Adipocyte (in vitro differentiated cells): ENCODE measurements at places on chromosomes 6 and 20.

GRCh38 chr6:35833536-35833935 lies 28.4 kb downstream of the LHFPL5 start:
- DNase-seq: peak; percentile 17

DNA sequence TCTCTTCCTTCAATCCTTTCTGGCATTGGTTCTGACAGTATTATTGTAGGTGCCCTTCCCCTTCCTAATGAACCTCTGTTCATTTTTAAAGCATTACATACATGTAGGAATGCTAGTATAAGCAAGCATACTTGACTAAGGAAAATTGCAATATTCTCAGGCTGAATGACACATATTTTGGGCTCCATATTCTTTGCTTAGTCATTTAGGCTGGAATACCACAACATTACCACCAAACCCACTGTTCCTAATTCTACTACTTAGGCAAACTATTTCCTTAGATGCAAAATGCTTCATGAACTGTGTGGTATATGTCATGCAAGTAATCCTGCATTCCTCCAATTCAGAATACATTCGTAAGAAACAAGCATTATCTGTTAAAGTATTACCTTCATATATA lies 113.9 kb downstream of the PRDM1 start:
- peak; percentile 77 for DNase-seq

DNA sequence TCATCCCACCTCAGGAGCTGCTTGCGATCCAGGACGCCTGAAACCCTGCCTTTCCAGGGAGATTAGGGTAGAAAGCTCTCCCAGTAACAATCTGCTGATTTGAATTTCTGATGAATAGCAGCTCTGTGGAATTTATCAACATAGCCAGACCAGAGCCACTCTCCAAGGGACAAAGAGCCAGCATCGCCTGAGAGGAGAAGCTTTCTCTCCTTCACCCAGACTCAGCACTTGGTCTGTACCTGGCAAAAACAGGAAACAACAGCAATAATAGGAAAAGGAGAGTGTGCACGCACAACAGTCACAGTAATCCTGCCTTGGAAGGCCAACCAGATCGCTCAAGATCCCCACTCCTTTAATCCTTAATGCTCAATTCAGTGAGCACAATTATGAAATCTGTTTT lies 22.3 kb upstream of the ROS1 start:
- peak; percentile 17 for DNase-seq

DNA sequence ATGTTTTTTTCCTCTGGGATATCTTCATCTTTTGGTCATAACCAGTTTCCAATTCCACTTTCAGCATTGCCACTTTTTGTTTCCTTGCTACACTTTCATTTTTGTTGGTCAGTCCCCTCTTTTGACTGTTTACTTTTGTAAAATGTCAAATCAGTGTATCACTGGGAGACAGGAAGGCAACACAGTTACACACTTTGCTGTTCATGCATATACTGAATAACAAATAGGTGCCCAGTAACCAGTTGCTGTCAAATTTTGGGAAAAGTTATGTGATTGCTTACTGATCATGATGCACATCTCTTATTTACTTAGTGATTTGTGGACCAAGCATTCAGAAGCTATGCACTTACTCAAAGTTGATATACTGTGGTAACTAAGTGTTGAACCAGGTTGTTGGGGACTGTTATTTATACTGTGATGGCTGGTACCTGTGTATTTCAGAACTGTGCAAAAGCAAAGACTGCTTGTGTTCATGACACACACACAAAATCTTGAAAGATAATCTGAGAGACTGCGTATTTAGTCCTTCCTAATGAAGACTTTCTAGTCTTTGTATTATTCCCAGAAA lies 41.0 kb downstream of the ZNF292 start:
- no peak for DNase-seq

- DNase-seq: no peak
These were observed 750.0 kb downstream of the TBC1D32 start for GRCh38 chr6:120584111-120584760.

- peak; percentile 27 for DNase-seq
These were observed 38.1 kb downstream of the BICRAL start for GRCh38 chr6:42819803-42820511.

- DNase-seq: no peak
These were observed 4.6 kb upstream of the LSM14B start for GRCh38 chr20:62117658-62118057.

- no peak for DNase-seq
These were observed 50.7 kb downstream of the NOX3 start for GRCh38 chr6:155404937-155405336.

- no peak for DNase-seq
These were observed 80.4 kb downstream of the SULF2 start for GRCh38 chr20:47704746-47705496.

DNA sequence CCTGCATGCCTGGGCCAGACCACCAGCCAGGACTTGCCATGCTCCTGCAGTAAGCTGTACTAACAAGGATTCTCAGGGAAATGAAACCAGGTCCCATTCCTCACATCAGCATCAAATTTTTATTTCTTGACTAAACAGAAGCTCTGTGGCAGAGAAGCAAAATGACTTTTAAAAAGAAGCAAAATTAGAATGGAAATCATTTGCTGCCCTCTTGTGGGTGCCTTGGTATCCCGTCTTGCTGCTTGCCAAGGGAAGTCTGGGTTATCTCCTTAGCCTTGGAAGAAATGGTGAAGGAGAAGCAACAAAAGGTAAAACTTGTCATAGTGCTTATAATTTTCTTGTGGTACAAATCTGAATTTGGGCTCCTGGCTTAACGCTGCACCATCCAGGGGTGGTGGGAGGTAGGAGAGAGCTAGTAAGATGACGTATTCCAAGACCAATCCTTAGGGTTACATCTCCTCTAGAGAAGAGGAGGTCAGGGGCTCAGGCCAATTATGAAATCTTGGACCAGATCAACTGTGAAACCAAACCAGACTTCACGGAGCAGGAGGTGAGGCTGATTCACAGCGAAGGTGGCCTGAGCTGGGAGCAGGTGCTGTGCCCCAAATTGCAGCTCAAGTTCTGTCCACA lies 107.5 kb downstream of the FAXC start:
- peak; percentile 62 for DNase-seq

GRCh38 chr20:41984031-41984430 lies 365.9 kb upstream of the CHD6 start:
- DNase-seq: no peak

DNA sequence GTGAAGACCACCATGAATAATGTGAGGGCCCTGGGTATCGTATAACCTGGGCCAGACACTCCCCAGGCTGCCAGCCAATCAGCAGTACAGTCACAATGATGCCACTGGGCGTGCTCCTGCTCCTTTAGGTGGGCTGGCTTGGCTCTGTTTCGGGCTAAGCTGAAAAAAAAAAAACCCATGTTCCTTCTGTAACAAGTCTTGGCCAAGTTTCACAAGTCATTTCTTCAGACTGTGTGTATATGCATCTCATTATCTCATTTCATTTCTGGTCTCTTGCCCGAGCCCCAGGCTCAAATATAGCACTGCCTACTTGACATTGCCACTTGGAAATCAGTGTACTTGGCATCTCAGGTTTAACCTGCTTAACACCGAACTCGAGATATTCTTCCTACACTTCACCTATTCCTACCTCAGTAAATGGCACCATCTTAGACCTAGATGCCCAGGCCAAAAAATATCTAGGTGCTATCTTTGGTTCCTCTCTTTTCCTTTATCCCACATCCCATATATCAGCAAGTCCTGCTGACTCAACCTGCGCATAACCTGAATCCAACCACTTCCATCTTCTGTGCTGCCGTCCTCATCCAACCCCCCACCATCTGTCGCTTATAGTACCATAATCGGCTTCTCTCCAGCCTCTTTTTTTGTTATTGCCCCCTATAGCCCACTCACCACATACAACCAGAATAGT lies 1.8 kb downstream of the UQCC2 start:
- no peak for DNase-seq

DNA sequence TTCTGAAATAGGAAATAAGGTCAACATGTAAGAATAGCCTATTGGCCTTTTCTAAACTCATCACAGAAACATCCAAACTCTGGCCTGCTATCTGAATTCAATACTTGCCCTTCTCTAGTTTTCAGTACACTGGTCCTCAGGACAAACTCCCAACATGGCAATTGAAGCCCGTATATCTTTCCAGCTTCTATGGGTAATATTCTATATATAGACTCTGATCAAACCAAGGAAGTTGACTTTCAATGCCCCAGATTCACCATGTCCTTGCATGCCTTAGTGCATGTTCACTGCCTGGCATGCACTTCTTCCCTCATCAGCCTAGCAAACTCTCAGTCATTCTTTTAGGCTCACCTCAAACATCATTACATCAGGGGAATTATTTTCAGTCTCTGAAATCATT lies 73.2 kb downstream of the RSPO3 start:
- peak; percentile 63 for DNase-seq

DNA sequence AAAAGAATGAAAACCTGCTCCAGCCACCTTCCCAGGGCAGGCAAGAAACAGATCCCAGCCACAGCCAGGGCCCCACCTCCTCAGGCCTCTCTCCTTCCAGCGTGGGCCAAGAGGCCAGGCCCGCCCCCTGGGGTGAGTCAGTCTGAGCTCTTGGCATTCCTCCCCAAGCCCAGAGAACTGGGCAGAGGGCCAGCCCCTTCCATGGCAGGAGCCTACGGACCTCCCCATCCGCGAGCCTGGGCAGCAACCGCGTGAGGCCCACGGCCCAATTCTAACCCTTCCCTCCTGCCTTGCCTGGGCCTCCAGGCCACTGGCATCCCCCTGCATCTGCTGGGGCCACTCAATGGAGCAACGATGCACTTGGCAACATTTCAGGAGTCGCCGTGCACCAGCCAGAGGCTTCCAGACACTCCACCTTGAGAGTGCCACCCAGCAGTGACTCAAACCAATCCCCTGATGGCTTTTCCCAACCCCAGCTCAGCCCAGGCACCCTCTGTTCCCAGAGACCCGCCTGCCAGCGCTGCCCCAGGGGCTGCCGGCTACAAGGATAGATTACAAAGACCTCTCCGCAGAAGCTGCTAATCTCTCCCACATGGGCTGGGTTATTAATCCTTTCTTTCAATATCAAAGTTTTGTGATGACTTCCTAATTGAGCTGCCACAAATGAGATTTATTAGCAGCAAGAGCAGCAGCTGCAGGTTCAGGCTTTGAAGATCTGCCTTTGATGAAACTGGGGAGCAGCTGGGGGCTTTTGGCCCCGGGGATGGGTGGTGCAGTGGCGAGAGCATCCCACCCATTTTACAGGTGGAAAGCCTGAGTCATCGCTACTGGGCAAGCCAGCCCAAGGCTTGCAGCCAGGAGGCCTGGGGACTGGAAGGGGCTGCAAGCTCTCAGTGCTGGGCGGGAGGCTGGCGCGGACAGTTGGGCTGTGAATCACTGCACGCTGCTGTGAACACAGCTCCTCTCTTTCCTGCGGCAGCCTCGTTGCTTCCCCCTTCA lies 85.7 kb downstream of the NFATC2 start:
- DNase-seq: peak; percentile 99

GRCh38 chr6:43937236-43938177 lies 167.5 kb downstream of the VEGFA start:
- no peak for DNase-seq

DNA sequence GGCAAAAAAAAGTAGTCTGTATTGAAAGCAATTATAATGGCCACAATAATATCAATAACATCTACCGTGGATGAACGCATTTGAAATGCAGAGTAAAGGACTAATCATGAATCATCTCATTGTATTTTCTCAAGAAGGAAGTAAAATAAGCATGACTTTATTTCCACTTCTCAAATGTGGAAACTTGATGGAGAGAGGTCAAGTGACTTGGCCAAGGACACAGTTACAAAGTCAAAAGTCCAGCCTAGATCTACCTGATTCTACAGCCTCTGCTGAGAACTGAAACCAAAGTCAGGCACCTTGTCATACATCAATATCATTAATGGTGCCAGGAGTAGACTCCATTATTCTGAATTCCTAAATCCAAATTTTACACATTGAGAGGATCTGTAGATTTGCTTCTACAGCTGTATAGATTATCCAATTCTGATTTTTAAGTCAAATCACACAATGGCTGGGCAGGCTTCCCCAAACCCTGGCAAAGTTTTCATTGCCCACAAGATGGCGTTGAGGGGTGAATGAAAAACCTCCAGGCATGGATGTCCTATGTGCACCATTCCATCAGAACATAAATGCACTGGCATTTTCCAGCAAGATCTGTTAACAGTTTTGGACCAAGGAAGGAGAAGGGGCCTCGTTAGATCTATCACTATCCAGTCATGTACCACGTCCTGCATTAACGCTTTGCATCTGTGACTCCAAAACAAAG lies 423.1 kb downstream of the MAFB start:
- DNase-seq: peak; percentile 67

- DNase-seq: no peak
These were observed 181.9 kb downstream of the GMDS start for GRCh38 chr6:2063547-2063946.

DNA sequence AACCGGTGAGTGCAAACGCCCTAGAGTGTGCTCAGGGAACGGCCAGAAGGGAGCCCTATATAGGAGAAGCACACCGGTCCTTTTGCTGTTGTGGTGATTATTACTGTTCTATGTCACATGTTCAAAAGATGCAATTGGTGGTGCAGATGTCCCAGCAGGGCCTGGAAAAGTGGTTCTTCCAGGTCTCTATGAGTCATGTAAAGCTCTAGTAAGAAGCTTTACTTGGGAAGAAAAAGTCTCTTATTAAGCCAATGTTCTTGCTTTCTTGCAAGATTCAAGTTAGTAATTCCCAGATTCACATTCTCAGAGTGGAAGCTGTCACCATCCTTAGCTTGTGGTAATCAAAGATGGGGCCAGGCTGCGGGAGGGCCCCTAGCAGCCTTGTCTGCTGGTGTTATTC lies 23.3 kb downstream of the EDN3 start:
- peak; percentile 8 for DNase-seq

- DNase-seq: no peak
These were observed 95.4 kb downstream of the WASF1 start for GRCh38 chr6:110083875-110084585.

DNA sequence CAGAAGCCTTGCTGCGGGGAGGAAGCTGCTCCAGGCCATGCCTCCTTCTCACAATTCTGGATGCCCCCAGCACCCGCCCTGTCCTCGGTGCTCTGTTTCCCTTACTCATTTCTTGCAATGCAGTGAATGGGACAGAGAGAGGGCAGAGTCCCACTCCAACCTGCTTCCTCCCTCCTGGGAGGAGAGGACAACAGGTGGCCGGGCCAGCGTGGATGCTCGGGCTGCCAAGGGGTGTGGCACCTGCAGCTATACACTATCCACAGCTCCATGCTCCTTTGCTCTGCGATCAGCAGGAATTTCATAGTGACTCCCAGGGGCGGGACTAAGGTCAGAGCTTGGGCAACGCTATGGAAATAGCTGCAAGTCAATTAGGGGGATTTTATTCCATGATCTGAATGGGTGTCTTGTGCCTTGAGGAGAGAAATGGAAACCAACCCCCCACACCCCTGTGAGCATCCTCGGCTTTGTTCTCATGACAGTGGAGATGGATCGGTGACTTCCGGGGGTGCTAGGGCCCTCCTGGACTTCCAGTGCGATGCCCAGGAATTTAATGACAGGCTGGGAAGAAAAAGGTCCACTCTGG lies 192.5 kb downstream of the MYLK4 start:
- no peak for DNase-seq

- no peak for DNase-seq
These were observed 58.0 kb downstream of the AHI1 start for GRCh38 chr6:135439549-135439948.

GRCh38 chr6:170575250-170575649 lies 9.2 kb downstream of the PDCD2 start:
- DNase-seq: peak; percentile 11

GRCh38 chr6:15267221-15267620 lies 21.4 kb downstream of the JARID2 start:
- no peak for DNase-seq
